Fibroblast of skin of scalp (primary cell): ENCODE measurements at places on chromosomes 5 and 9.

DNA sequence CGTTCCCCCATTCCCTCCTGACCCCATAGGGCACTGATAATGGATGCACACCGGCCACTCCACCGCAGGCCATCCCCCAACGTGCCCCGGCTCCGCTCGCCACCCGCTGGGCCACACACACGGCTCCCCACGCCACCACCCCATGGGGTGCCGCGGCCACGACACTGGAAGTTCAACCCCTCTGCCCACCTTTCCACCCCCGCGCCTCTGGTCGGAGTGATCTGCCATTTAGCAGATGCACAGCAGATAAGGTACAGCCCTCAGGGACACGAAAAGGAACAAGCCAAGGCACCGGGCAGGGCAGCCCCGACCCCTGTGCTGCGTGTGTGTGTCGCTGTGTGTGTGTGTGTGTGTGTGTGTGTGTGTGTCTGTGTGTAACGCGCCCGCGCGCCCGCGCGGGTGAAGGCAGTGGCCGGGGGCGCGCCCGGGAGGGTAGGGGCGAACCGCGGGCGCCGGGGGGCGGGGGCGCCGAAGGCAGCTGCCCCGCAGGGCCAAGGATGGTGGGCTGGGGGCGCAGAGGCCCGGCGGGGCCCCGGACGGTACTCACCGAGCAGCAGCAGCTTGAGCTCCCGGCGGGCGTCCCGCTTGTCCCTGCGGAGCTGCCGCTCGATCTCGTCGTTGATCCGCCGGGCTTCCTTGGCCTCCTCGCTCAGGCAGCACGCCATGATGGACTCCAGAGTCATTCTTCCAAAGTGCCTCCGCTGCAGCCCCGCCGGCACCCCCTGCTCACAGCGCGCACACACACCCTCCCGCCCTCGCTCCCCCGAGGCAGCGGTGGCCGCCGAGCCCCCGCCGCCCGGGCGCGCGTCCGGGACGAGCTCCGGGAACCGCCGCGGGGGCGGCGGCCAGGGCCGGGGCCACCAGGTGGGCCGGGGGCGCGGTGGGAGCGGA is 813 bp downstream of the GNAQ start:
- peak; percentile 61 for DNase-seq

GRCh38 chr5:127571314-127572131 is 54.1 kb downstream of the PRRC1 start:
- DNase-seq: no peak

- peak; percentile 85 for DNase-seq
Observed at GRCh38 chr9:16434526-16434925, 435.9 kb downstream of the BNC2 start.

GRCh38 chr5:107524111-107524510 is 146.6 kb downstream of the EFNA5 start:
- no peak for DNase-seq

GRCh38 chr5:172841256-172841655 is 7.2 kb downstream of the ERGIC1 start:
- DNase-seq: no peak
